ENCODE measurements at places on chromosomes 2 and 18. TPM values are rescaled to one million over a fixed set of nuclear protein-coding genes. Genes with fewer than 3 reads are reported as not detected.

DNA sequence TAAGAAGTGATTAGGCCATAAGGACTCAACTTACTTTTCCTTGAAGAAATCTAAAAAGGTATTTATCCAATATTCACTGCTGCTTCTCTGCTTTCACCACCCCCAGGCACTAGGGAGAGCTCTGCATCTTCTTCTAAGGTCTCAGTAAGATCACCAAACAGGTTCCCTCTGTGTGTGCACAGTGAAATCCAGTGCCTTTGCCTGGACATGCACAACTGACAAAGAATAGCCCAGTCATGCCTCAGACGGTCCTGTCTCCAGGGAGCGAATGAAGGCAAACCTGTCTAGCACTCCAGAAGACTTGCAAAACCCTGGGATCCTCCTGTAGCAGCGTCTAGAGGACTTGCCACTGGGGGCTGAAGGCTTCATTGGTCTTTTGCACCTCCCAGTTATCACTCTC is 344.5 kb upstream of the LRATD1 start:
- no peak overlapping the region for H3K27ac ChIP-seq
- no peak overlapping the region for H3K4me3 ChIP-seq
- no peaks in the 10 kb centered on the region for H3K36me3 ChIP-seq
- H3K4me1 ChIP-seq, result no peaks in the 10 kb centered on the region
- H3K27me3 ChIP-seq, result no peaks in the 10 kb centered on the region
- DNase-seq, result no peak

- H3K27ac ChIP-seq, result no peak overlapping the region
- DNase-seq, result no peak
- H3K4me1 ChIP-seq, result no peaks in the 10 kb centered on the region
- no peaks in the 10 kb centered on the region for H3K27me3 ChIP-seq
- H3K36me3 ChIP-seq, result no peaks in the 10 kb centered on the region
Measured at GRCh38 chr2:7825591-7826312, 856.1 kb upstream of the ID2 start.

DNA sequence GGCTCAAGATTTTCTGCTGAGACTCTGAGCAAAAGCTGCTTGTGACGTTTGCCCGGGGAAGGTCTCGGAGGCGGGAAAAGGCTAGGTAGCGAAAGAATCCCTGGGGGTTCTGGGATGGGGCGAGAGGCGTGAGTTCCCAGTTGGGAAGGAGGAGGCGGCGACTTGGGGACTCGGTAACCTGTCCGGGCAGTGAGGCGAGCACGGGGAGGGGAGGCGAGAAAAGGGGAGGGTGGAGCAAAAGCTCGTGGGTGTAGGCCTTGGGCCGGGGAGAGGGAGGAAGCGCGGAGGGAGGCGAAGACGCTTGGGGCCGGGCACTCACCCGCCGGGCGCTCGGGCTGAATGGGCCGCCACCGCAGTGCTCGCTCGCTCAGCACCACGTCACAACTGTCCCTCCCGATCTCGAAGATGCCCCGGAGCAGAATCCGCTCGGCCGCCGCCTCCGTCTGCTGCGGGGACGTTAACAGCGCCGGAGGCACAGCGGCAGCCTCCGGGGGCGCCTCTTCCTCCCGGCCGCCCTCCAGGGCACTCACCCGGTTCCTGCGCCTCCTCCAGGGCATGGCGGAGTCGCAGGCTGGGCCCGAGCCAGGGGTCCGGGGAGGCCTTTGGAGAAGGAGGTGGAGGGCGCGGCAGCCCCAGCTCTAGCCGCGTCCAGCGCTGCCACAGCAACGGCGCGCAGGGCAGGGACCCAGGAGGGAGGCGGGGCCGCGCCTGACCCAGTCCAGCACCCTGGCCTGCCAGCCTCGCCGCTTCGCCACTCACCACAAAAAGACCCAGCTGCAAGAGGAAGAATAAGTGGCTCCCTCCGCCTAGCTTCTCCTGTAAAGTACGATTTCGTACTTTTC is at the start of gene CERKL:
Gene CERKL, minus strand, starts transcription at position 656 of the 842 bp plus-strand sequence. Its CDS starts 99 bp downstream, at position 557.
- no peaks in the 10 kb centered on the region for H3K4me1 ChIP-seq
- H3K36me3 ChIP-seq, result no peaks in the 10 kb centered on the region
- no peak for DNase-seq
- no peak within 1 kb of the TSS for H3K27ac ChIP-seq
- no peaks in the 10 kb centered on the region for H3K27me3 ChIP-seq
- H3K4me3 ChIP-seq, result no peak within 1 kb of the TSS

DNA sequence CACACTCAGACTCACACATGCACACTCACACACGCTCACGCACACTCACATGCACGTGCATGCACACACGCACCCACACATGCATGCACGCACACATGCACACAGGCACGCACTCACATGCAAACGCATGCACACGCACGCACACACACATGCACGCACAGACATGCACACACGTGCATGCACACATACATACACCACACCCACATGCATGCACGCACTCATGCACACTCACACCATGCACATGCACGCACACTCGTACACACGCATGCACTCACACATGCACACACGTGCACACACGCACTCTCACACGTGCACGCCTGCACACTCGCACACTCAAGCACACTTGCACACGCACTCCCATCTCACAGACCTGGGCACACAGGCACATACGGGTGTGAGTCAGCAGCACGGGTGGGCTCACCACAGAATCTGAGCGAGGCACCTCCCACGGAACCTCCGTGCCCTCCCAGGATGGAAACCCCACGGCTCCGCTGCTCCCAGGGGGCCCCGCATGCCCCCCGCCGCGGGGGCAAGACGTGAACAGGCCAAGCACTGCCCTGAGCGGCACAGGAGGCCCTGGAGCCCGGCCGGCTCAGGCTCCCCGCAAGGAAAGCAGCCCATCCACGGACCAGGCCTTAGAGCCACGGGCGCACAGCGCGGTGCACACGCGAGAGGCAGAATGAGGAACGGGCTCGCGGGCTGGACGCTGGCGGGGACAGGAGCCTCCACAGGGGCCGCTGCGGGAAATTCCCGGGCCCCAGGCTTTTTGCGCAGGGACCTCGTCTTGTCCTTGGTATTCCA is 8.4 kb upstream of the KCNG2 start:
- H3K36me3 ChIP-seq, result no peaks in the 10 kb centered on the region
- no peaks in the 10 kb centered on the region for H3K27me3 ChIP-seq
- H3K4me1 ChIP-seq, result peaks cover 10% of the 10 kb centered on the region

DNA sequence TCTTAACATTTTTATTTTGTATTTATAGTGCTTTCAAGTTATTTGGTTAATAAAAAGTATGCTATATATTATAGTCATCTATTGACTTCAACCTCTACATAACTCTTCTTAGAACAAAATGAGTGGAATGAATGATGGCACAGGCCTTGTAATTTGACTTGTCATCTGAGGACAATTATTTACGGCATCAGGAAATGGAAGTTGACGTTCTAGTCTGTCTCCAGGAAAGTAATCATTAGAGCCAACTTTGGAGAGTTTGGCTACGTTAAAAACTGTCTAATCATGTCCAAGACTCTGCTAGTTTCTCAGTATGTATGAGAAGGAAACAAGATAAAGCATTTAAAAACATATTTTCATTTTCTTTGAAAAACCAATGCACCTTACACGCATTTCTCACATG is 353.6 kb downstream of the ARHGAP15 start:
- no peak for DNase-seq
- no peaks in the 10 kb centered on the region for H3K36me3 ChIP-seq
- no peak overlapping the region for H3K4me3 ChIP-seq
- no peaks in the 10 kb centered on the region for H3K27me3 ChIP-seq
- no peak overlapping the region for H3K27ac ChIP-seq
- H3K4me1 ChIP-seq, result peaks cover 23% of the 10 kb centered on the region

The NEU2 gene
- not detected for total RNA-seq

The RAB27B gene
- total RNA-seq, result not detected

The ACMSD gene
- not detected for total RNA-seq

The KIF3C gene
- 5.3 TPM for total RNA-seq

All from SJCRH30 (cell line).